Fibroblast of lung (primary cell): ENCODE measurements at places on chromosomes 5 and 9. TPM values are rescaled to one million over a fixed set of nuclear protein-coding genes. Genes with fewer than 3 reads are reported as not detected.

IL4 gene
- not detected in 2 replicates for total RNA-seq

DNA sequence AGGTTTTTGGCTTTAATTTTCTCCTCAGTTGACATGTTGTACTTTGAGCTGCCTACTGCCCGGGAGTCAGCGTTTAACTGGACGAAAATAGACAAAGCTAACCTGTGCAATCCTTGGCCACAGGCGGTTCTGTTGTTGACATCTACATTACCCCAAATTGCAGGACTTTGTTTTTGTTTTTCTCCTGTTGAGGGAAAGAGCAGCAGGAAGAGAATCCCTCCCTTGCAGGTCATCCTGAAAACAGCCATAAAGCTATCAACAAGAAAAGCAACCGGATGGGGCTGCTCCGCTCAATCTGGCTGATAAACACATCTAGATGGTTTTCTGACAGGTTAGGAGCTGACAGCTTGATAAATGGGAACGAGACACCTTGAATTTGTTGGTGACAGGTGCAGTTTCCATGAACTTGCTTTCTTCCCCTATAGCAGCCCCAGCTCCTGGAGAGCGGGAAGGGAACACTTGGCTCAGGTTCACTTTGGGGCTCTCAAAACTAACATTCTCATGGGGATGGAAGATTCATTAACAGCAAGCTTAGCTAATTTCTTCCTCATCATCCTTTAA, 331.5 kb downstream of the SLIT3 start:
- no peak for DNase-seq

GRCh38 chr9:101032426-101032825, 3.9 kb downstream of the PLPPR1 start:
- DNase-seq: no peak

- DNase-seq: no peak
Measured at GRCh38 chr5:121862801-121863200, 11.1 kb downstream of the FTMT start.

DNA sequence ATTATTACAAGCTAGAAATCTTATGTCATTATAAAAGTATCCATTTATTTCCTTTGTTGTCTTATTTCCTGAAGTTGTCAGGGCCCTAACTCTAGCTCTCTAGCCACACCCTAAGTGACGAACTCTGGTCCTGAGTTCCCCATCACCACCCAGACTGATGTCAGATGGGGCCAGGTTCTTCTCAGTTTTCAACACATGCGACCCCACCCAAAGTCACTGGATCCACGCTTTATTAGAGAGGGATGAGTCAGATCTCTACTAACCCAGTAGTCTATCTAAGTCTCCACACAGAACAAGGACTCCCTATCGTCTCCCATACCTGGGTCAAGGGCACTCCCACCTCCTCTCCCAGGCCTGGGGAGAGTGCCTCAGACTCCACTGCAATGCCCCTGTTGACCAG, 6.8 kb upstream of the FEM1C start:
- no peak for DNase-seq

PCDHB16 gene
- total RNA-seq: 0.51 and 1.5 TPM in 2 replicates

DNA sequence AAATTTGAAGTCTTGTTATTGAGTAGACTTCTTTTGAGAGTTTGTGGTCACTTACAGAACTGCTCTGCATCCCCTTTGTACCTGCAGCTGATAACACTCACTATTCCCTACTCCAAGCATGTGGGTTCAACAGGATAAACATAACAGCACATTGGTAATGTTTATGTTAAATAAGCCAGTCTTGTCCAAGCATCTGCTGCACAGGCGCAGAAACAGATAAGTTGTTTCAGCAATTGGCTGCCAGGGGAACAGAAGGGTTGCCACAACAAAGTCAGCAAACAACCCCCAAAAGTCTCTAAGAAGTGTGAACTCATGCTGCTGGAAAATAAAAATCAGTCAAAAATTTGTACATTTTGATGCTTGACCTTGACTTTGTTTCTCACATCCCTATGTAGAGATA, 174.6 kb downstream of the GDNF start:
- peak; percentile 57 for DNase-seq

EEIG1 gene
- 7.2 and 13.2 TPM in 2 replicates for total RNA-seq

MAT2B gene
- total RNA-seq: 136 and 160 TPM in 2 replicates

- no peak for DNase-seq
Measured at GRCh38 chr5:14712666-14713065, 48.1 kb downstream of the OTULIN start.

DMRTA1 gene
- 0.26 and 0.83 TPM in 2 replicates for total RNA-seq

DNA sequence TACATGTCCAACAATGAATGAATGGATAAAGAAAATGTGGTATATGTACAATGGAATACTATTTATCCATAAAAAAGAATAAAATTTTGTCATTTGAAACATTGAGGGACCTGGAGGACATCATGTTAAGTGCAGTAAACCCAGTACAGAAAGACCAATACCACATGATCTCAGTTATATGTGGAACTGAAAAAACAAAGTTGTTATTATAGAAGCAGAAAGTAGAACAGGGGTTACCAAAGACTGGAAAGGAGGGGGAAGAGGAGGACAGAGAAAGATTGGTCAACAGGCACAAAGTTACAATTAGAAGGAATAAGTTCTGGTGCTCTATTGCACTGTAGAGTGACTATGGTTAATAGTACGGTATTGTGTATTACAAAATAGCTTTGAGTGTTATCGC, 233.8 kb downstream of the SEMA6A start:
- DNase-seq: no peak

GRCh38 chr9:109422641-109423040, 75.5 kb downstream of the PTPN3 start:
- DNase-seq: no peak

NMUR2 gene
- total RNA-seq: not detected in 2 replicates

- no peak for DNase-seq
Measured at GRCh38 chr5:160378330-160378729, 7.9 kb upstream of the C1QTNF2 start.

GRCh38 chr5:101012880-101013279, 109.8 kb upstream of the ST8SIA4 start:
- DNase-seq: no peak

GRCh38 chr9:127204771-127205470, 59.7 kb upstream of the GARNL3 start:
- no peak for DNase-seq

DNA sequence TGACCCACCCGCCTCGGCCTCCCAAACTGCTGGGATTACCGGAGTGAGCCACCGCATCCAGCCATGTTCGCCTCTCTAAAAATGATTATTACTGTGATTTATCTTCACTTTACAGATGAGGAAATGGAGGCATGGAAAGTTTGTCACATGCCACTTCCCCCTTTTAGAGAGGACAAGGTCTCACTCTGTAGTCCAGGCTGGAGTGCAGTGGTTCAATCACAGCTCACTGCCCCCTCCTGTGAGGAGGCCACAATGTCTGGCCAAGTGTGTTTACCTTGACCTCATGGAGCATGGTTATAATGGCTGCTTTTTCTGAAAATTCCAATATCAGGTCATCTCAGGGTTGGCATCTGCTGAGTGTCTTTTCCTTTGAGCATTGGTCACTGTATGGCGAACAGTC, 6.7 kb downstream of the PRRT1B start:
- no peak for DNase-seq

DNA sequence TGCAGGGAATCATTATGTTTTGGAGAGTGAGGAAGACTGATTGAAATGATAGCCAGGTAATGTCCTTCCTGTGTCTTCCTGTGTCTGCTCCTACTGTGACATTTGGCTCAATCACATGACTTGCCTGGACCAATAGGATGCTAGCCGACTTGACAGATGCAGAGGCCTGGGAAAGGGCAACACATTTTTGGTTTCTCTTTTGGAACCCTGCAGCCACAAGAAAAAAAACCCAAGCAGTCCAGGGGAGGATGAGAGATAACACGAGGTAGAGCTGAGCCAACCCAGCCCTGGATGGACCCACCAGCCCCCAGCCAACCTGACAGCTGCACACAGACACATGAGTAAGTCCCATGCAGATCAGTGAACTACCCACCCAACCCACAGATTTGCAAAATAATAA, 256.1 kb upstream of the SMARCA2 start:
- DNase-seq: no peak

- peak; percentile 61 for DNase-seq
Measured at GRCh38 chr5:175378444-175379028, 65.4 kb downstream of the DRD1 start.

GRCh38 chr9:125146247-125146646, 2.9 kb upstream of the SCAI start:
- DNase-seq: peak; percentile 96

GRCh38 chr9:137237759-137238726, 3.0 kb upstream of the TUBB4B start:
- no peak for DNase-seq

DNA sequence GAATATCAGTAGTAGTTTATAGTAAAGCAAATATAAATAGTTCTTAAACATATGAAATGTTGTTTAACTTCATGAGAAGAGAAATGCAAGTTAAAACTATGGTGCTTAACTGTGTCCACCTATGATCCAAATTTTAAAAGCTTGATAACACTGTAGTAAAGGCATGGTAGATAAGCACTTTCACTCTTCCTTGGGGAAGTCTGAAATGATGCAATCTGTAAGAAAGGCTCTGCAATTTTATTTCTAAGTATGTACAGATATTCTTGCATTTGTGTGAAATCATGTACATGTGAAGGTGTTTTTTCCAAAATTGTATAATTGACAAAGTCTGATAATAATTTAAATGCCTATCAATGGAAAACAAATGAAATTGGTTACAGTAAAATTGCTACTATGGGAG, 66.9 kb downstream of the SYK start:
- DNase-seq: no peak

- DNase-seq: no peak
Measured at GRCh38 chr9:4594545-4594944, 67.5 kb upstream of the PLPP6 start.

GRCh38 chr5:142433526-142434321, 108.9 kb upstream of the SPRY4 start:
- DNase-seq: peak; percentile 42

LVRN gene
- total RNA-seq: 0.17 and 0.26 TPM in 2 replicates

- DNase-seq: peak; percentile 51
Measured at GRCh38 chr9:109574061-109574882, 76.2 kb upstream of the PTPN3 start.

- DNase-seq: no peak
Measured at GRCh38 chr5:76086095-76086494, 2.9 kb downstream of the SV2C start.

- no peak for DNase-seq
Measured at GRCh38 chr5:87313216-87313615, 45.5 kb downstream of the RASA1 start.

RGS14 gene
- total RNA-seq: 2.6 and 4.1 TPM in 2 replicates

- DNase-seq: no peak
Measured at GRCh38 chr5:176955895-176956294, 50.7 kb downstream of the UIMC1 start.

DNA sequence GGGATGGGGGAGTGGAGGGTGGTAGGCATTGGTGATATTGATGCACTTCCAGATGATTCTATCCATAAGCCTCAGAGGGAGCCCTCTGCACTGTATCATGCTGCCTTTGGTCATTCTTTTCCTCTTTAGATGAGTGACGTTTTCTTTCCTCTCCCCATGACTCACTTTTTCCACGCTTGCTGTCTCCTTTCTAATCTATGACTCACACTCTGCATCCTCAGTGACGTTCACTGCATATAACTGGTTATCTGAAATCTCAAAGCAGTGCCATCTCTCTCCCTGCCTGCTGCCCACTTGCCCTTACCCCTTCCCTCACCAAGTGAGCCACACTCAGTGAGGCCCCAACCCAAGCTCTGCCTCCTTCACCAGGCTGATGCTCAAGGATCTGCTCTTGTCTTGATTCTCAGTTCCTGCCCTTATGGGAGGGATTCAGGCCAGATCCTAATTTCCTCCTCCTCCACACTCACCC, 31.6 kb downstream of the PTGS1 start:
- DNase-seq: peak; percentile 97

- no peak for DNase-seq
Measured at GRCh38 chr9:19788614-19789271, at the start of gene SLC24A2. Gene SLC24A2 (minus strand): TSS chr9:19789037.

GKAP1 gene
- 2.6 TPM in 2 replicates for total RNA-seq

- peak; percentile 74 for DNase-seq
Measured at GRCh38 chr5:59744531-59744992, 149.0 kb downstream of the PDE4D start.

GRCh38 chr5:113081091-113081839, 104.7 kb downstream of the DCP2 start:
- no peak for DNase-seq

RNF130 gene
- 14.7 and 18.2 TPM in 2 replicates for total RNA-seq

DNA sequence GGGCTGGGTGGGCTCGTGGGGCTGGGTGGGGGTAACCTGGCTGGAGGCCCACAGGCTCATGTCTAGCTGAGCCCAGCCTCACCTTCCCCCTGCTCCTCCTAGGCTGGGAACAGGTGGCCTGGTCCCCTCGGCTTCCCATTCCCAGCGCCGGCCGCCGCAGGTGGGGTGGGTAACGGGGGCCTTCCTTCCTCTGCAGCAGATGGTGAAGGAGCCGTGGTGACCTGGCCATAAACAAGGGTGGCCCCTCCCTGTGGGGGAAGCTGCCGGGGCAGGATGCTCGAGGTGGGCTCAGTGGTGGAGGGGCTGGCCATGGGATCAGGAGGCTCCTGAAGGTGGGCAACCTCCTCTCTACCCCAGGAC, 41.0 kb upstream of the EGFL7 start:
- DNase-seq: no peak

ADRA1B gene
- 0.26 and 0.99 TPM in 2 replicates for total RNA-seq

DNA sequence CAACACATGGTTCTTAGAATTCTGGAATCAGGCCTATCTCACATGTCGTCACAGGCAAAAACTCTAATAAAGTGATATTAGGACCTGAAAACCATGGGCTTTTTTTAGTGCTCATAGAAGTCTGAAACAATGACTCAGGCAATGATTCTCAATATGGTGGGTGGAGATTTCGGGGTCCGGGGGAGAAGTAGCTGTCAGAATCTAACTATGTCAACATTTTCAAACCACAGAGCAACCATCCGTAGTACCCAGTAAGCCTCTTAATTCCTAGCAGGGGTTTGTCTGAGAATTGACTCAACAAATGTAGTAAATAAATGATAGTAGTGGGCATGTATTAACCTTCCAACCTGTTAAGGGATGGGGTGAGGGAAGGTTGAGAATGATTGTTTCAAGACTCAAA, 2.6 kb downstream of the AMACR start:
- DNase-seq: peak; percentile 49

C9orf153 gene
- 0.17 and 0.51 TPM in 2 replicates for total RNA-seq

- DNase-seq: no peak
Measured at GRCh38 chr5:176446884-176447590, 1.1 kb upstream of the FAF2 start.

TLX3 gene
- total RNA-seq: not detected in 2 replicates

DNA sequence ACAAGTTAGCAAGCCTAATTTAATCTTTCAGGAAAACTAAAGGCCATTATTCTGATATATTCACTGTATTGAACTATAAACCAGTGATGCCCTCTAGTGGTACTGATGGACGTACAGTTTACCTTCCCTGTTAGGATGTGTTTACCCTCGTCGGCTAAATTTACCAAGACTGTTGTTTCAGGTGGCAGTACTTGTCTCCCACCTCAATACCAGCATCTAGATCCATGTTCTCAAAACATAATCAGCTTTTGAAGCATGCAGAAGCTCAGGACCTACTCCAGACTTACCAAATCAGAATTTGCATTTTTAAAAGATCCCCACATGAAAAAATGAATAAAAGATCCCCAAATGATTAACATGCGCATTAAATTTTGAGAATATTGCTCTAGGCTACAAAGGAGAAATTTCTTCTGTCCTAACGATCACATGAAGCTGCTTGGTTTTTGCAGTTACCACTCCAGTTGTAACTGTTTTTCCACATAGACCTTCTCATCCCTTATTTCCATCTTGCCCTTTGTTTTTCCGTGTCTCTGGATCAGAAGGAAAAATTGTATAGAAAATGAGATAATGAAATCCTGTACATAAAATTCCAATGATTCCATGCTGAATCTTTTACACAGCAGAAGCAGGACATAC, 3.2 kb upstream of the BAAT start:
- DNase-seq: peak; percentile 53

GRCh38 chr9:133710661-133711427, 27.3 kb downstream of the SARDH start:
- no peak for DNase-seq

WDR38 gene
- not detected in 2 replicates for total RNA-seq
